MCF 10A (cell line): ENCODE measurements at places on chromosomes 13 and 19. TPM values are rescaled to one million over a fixed set of nuclear protein-coding genes. Genes with fewer than 3 reads are reported as not detected.

GRCh38 chr13:102392481-102393209 lies 9.2 kb downstream of the FGF14 start:
- DNase-seq: no peak
- H3K4me3 ChIP-seq: no peak overlapping the region

- H3K4me1 ChIP-seq: no peaks in the 10 kb centered on the region
- H3K27ac ChIP-seq: no peak overlapping the region
- H3K27me3 ChIP-seq: no peaks in the 10 kb centered on the region
- no peak overlapping the region for H3K4me3 ChIP-seq
- H3K36me3 ChIP-seq: no peaks in the 10 kb centered on the region
These were observed 506.7 kb upstream of the NBEA start for GRCh38 chr13:34435338-34435737.

DNA sequence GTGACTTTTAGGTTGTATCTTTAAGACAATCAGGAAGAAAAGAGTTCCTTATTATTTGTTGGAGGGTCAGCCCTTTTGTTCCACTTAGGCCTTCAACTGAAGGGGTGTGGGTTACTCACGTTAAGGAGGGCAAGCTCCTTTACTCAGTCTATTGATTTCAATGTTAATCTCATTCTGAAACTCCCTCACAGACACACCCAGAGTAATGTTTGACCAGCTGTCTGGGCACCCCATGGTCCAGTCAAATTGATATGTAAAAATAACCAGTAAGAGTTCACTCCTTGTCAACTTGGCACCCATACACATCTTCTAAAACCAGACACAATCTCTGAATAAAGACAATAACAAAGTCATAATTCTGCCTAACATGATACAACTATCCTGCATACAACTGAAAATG lies 292.9 kb downstream of the KLF5 start:
- no peak overlapping the region for H3K4me3 ChIP-seq
- H3K4me1 ChIP-seq: peaks cover 5% of the 10 kb centered on the region
- H3K27ac ChIP-seq: no peak overlapping the region
- no peaks in the 10 kb centered on the region for H3K36me3 ChIP-seq
- DNase-seq: no peak
- H3K27me3 ChIP-seq: no peaks in the 10 kb centered on the region

DNA sequence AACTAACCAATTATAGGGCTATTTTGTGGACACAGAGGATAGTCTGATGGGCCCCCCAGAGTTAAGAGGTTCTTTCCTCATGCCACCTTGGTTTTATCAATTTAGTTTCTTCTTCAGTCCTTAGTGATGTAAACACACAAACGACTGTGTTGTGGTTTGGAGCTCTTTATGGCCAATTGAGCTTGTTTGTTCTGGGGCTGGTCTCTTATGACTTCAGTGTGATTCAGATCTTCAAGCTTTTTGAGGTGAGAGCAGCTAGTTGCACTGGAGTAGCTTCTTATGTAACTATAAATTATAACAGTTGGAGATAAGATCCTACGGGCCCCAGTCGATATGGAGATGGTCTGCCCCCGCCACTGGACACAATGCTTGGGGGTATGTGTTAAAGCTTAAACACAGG lies 22.0 kb upstream of the GJB6 start:
- no peaks in the 10 kb centered on the region for H3K27me3 ChIP-seq
- no peak for DNase-seq
- H3K4me3 ChIP-seq: no peak overlapping the region
- H3K27ac ChIP-seq: no peak overlapping the region

GRCh38 chr13:41465241-41465847 lies 8.0 kb downstream of the RGCC start:
- no peaks in the 10 kb centered on the region for H3K27me3 ChIP-seq
- DNase-seq: peak; percentile 21
- H3K27ac ChIP-seq: no peak overlapping the region
- no peak overlapping the region for H3K4me3 ChIP-seq

- no peak overlapping the region for H3K4me3 ChIP-seq
- peaks cover 72% of the 10 kb centered on the region for H3K36me3 ChIP-seq
- no peaks in the 10 kb centered on the region for H3K27me3 ChIP-seq
- no peak overlapping the region for H3K27ac ChIP-seq
- H3K4me1 ChIP-seq: peaks cover 6% of the 10 kb centered on the region
These were observed 34.3 kb downstream of the GPX4 start for GRCh38 chr19:1138121-1138520.

- no peak overlapping the region for H3K4me3 ChIP-seq
- H3K27ac ChIP-seq: no peak overlapping the region
- no peaks in the 10 kb centered on the region for H3K27me3 ChIP-seq
- no peaks in the 10 kb centered on the region for H3K36me3 ChIP-seq
These were observed 20.0 kb upstream of the ZSCAN18 start for GRCh38 chr19:58117841-58118575.

GRCh38 chr13:35191883-35192282 lies 249.8 kb downstream of the NBEA start:
- DNase-seq: no peak
- no peak overlapping the region for H3K27ac ChIP-seq
- H3K27me3 ChIP-seq: no peaks in the 10 kb centered on the region

DNA sequence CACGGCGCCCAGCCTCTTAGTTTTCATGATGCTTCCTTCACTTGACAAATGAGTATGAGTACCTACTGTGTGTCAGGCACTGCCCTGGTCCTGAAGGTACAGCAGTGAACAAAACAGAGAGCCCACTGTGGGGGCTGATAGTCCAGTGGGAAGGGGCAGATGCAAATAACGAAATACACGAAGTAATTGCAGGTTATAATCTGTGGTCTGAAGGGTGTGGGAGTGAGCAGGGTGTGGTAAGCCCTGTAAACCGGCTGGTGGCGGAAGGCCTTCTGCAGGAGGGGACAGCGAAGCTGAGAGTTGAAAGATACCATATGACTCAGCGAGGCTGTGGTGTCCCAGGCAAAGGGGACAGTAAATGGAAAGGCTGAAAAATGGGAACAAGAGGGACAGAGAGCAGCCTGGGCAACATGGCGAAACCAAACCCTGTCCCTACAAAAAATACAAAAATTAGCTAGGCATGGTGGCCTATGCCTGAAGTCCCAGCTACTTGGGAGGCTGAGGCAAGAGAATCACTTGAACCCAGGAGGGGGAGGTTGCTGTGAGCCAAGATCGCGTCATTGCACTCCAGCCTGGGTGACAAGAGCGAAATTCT lies 60.5 kb downstream of the MAP4K1 start:
- no peaks in the 10 kb centered on the region for H3K36me3 ChIP-seq
- H3K27ac ChIP-seq: no peak overlapping the region
- H3K27me3 ChIP-seq: no peaks in the 10 kb centered on the region
- peaks cover 19% of the 10 kb centered on the region for H3K4me1 ChIP-seq

GRCh38 chr13:101499406-101499805 lies 46.9 kb downstream of the ITGBL1 start:
- no peak for DNase-seq
- H3K4me3 ChIP-seq: no peak overlapping the region
- no peaks in the 10 kb centered on the region for H3K36me3 ChIP-seq
- no peak overlapping the region for H3K27ac ChIP-seq
- no peaks in the 10 kb centered on the region for H3K27me3 ChIP-seq

DNA sequence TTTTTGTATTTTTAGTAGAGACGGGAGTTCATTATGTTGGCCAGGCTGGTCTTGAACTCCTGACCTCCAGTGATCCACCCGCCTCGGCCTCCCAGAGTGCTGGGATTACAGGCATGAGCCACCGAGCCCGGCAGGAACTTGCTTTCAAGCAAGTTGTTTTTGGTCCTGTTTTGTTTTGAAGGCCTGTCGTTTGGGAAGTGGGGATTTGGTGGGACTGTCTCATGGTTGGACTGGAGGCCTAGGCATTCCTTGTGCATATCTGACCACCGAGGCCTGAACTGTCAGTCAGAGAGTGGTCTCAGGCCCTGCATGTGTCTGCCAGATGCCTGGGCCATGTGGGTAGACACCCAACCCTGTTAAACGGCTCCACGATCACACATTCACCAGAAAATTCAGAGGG lies 26.3 kb downstream of the UBXN6 start:
- H3K36me3 ChIP-seq: peaks cover 61% of the 10 kb centered on the region
- no peak overlapping the region for H3K27ac ChIP-seq
- H3K4me3 ChIP-seq: no peak overlapping the region
- no peaks in the 10 kb centered on the region for H3K4me1 ChIP-seq

DNA sequence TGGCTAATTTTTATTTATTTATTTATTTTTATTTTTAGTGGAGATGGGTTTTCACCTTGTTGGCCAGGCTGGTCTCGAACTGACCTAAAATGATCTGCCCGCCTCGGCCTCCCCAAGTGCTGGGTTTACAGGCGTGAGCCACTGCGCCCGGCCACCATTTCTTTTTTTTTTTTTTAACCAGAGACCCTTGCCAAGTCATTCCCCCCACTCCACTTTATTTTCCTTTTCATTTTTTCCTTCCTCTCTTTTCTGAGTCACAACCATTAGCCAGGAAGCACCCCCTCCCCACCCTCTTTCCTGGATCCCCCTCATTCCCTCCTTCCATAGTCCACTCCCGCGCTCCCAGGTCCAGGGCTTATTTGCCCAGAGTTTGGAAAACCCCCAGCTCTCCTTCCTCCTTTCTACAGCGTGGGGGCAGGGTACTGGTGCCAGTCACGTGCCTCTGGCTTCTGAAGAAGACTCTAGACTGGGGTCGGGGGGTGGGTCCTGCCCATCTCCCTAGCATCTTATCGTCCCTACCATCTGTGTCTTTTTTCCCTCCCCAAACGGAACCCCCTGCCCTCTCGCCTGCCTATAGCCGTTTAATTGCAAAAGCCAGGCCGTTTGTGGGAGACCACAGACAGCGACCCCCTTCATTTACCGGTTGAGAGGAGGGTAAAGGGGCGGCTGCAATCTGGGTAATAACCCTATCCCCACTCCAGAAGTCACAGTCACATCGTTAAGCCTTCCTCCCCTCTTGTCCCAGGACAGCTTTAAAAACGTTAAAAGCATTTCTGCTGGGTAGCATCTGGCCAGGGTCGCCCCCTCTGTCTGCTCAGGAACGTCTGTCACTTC lies 1.1 kb upstream of the CALR start:
- peaks cover 24% of the 10 kb centered on the region for H3K4me1 ChIP-seq
- H3K27me3 ChIP-seq: no peaks in the 10 kb centered on the region
- H3K4me3 ChIP-seq: peak overlapping the region; percentile 96
- peak overlapping the region; percentile 96 for H3K27ac ChIP-seq
- DNase-seq: no peak

DNA sequence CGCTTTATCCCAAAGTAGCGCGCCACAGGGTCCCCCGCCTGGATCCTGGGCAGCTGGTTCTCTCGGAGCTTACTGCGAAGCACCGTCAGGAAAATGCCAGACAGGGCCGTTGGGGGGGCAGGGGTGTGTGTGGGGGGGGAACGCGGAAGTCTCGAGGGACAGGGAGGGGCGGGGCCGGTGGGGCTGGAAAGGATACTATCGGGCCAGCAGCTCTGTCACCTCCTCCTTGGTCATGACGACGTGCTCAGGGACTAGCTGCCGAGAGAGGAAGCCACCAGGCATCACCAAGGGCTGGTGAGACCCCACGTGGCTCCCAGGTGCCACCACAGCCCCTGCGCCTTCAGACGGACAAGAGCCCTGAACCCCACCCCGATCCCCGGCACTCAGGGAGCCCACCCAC lies 5.3 kb downstream of the POLR2E start:
- no peak overlapping the region for H3K27ac ChIP-seq

- H3K27me3 ChIP-seq: peaks cover 42% of the 10 kb centered on the region
- peaks cover 13% of the 10 kb centered on the region for H3K36me3 ChIP-seq
- no peak for DNase-seq
- H3K4me3 ChIP-seq: no peak overlapping the region
These were observed 3.5 kb downstream of the KCNA7 start for GRCh38 chr19:49069026-49069425.

DNA sequence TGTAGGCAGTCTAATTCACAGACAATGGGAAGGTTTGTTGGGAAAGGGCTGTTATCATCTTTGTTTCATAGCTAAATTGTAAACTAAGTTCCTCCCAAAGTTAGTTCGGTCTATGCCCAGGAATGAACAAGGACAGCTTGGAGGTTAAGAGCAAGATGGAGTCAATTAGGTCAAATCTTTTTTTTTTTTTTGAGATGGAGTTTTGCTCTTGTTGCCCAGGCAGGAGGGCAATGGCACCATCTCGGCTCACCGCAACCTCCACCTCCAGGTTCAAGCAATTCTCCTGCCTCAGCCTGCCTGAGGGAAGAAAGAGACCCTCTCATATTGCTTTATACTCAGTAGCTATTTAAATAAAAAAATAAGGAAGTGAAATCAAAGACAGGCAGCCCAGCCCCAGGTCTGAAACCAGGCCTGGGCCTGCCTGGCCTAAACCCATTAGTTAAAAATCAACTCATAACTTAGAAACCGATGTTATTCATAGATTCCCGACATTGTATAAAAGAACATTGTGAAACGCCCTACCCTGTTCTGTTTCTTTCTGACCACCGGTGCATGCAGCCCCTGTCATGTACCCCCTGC lies 297.4 kb upstream of the SGCG start:
- no peak for DNase-seq
- H3K27me3 ChIP-seq: no peaks in the 10 kb centered on the region
- no peak overlapping the region for H3K4me3 ChIP-seq
- no peaks in the 10 kb centered on the region for H3K4me1 ChIP-seq
- H3K36me3 ChIP-seq: no peaks in the 10 kb centered on the region

- peaks cover 6% of the 10 kb centered on the region for H3K4me1 ChIP-seq
- no peak overlapping the region for H3K27ac ChIP-seq
- H3K36me3 ChIP-seq: no peaks in the 10 kb centered on the region
These were observed 92.9 kb downstream of the DNAJC15 start for GRCh38 chr13:43116242-43116641.

GRCh38 chr13:98503175-98504028 lies 73.5 kb downstream of the STK24 start:
- H3K27me3 ChIP-seq: no peaks in the 10 kb centered on the region
- H3K4me3 ChIP-seq: no peak overlapping the region
- peaks cover 18% of the 10 kb centered on the region for H3K36me3 ChIP-seq
- H3K4me1 ChIP-seq: peaks cover 39% of the 10 kb centered on the region
- peak overlapping the region; percentile 18 for H3K27ac ChIP-seq
- DNase-seq: no peak

GRCh38 chr13:25117312-25117711 lies 21.4 kb downstream of the PABPC3 start:
- H3K27ac ChIP-seq: no peak overlapping the region
- no peak for DNase-seq

- peaks cover 34% of the 10 kb centered on the region for H3K36me3 ChIP-seq
- no peaks in the 10 kb centered on the region for H3K4me1 ChIP-seq
- H3K27ac ChIP-seq: peak overlapping the region; percentile 69
These were observed 9.1 kb downstream of the FEM1A start for GRCh38 chr19:4800591-4801081.

- H3K4me1 ChIP-seq: peaks cover 48% of the 10 kb centered on the region
- H3K4me3 ChIP-seq: peak overlapping the region; percentile 71
- no peak for DNase-seq
- H3K27ac ChIP-seq: no peak overlapping the region
- H3K27me3 ChIP-seq: no peaks in the 10 kb centered on the region
These were observed 18.3 kb downstream of the CCDC97 start for GRCh38 chr19:41328157-41328841.

GRCh38 chr19:4376028-4376670 lies 24.2 kb downstream of the SH3GL1 start:
- H3K36me3 ChIP-seq: peaks cover 20% of the 10 kb centered on the region
- peaks cover 60% of the 10 kb centered on the region for H3K4me1 ChIP-seq
- peak overlapping the region; percentile 83 for H3K27ac ChIP-seq
- no peaks in the 10 kb centered on the region for H3K27me3 ChIP-seq
- no peak for DNase-seq

- peaks cover 28% of the 10 kb centered on the region for H3K36me3 ChIP-seq
- no peak overlapping the region for H3K4me3 ChIP-seq
- no peaks in the 10 kb centered on the region for H3K27me3 ChIP-seq
- H3K27ac ChIP-seq: no peak overlapping the region
These were observed 49.2 kb downstream of the LATS2 start for GRCh38 chr13:21012211-21012610.

The C19orf67 gene
- not detected in 2 replicates for total RNA-seq

The RAP2A gene
- 33.4 and 34.3 TPM in 2 replicates for total RNA-seq

The POMP gene
- total RNA-seq: 103 and 136 TPM in 2 replicates

The ATP4B gene
- not detected in 2 replicates for total RNA-seq

The MIR17HG gene
- 3.1 and 8.1 TPM in 2 replicates for total RNA-seq

The CEACAM19 gene
- total RNA-seq: 13.2 and 25.6 TPM in 2 replicates

The WDR62 gene
- total RNA-seq: 5.2 and 6.2 TPM in 2 replicates

The FUT2 gene
- total RNA-seq: not detected in 2 replicates

The TSPAN16 gene
- total RNA-seq: not detected in 2 replicates

The TBXA2R gene
- total RNA-seq: not detected in 2 replicates

The ADGRE1 gene
- total RNA-seq: not detected in 2 replicates
